ENCODE measurements at places on chromosomes 1 and 21.

- DNase-seq = no peak
Observed at GRCh38 chr21:28704746-28705145, 287.9 kb downstream of the LTN1 start.

DNA sequence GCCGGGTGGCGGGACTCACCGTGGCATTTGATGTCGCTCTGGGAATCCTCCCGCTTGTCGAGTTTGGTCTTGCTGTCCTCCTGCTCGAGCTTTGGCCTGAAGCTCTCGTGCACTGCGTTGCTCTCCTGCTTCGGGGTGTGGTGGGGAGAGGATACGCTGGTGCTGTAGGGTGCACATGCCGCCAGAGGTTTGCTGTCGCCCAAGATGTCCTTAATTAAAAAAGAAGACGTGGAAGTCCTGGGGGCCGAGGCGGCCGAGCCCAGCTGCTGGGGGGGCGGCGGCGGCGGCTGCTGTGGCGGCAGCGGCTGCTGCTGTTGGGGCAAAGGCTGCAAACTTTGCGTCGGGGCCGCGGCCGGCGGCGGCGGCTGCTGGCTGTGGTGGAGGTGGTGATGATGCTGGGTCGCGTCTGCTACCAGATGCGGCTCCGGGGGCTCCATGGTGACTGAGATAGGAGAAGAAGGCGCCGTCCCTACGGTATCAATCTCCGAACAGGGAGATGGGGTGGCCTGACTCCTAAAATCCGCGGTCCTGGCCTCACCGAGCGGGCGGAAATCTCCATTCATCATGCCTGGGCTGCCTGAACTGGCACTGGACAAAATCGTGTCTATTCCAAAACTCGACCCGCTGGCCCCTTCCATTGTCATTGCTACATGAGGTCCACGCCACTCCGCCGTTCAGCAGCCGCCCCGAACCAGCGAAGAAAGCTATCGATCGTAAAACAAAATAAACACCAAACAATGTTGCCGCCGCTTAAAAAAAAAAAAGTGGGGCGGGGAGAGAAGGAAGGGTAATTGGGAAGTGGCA is at the start of gene BARHL2:
Gene BARHL2 (minus strand): TSS at position 751 of the 804 bp plus-strand sequence. CDS start 107 bp downstream, at position 644.
- no peak for DNase-seq

- no peak for DNase-seq
Observed at GRCh38 chr1:217188280-217189237, 442.3 kb downstream of the GPATCH2 start.

- no peak for DNase-seq
Observed at GRCh38 chr1:12167493-12168429, 970 bp downstream of the TNFRSF1B start.

GRCh38 chr1:184388319-184388889 is 1.6 kb downstream of the C1orf21 start:
- DNase-seq = no peak

DNA sequence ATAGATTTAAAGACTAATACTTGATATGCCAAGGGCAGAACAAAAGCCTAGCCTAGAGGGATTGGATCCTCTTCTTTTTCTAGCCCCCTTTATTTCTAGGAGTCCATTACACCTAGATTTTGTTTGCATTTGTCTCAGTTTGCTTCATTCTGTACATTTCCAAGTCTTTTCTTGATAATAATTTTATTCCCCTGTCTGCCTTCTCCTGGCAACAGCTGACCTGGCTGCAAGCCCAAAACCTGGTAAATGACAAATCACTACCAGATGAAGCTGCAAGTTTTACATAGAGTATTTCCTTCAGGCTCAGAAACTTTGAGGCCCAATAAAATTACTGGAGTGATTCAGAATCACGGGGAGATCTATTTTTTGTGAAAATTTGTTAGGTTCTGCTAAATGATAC is 36.5 kb upstream of the LHX8 start:
- DNase-seq = no peak

DNA sequence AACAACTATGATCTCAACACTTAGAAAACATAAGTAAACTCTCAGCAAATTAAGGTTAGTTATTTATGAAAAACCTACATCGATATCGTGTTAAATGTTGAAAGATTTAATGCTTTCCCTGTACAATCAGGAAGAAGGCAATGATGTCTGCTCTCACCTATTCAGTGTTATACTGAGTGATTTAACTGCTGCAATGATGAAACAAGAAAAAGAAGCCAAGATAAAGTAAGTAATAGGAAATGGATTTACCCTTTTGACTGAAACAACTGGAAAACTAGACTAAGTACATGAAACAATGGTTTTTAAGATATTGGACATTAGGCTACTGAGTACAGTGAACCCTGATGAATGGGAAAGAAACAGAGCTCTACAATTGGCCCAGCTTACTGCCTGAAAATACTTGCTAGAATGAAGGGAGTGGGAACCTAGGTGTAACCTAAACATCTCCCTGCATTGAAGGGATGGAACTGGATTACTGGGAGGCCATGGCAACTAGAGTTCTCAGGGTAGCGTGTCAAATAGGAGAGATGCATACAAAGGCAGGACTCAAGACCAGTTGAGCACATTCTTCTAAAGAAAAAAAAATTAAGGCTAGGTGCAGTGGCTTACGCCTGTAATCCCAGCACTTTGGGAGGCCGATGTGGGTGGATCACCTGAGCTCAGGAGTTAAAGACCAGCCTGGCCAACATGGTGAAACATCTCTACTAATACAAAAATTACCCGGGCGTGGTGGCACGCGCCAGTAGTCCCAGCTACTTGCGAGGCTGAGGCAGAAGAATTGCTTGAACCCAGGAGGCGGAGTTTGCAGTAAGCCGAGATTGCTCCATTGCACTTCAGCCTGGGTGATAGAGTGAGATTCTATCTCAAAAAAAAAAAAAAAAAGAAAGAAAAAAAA is 37.3 kb downstream of the SNRPE start:
- no peak for DNase-seq

- DNase-seq = no peak
Observed at GRCh38 chr1:18786149-18786548, 73.3 kb downstream of the TAS1R2 start.

GRCh38 chr1:241090798-241091197 is 266.2 kb downstream of the RGS7 start:
- no peak for DNase-seq

GRCh38 chr1:100988121-100988520 is 37.5 kb downstream of the DPH5 start:
- no peak for DNase-seq

- DNase-seq = no peak
Observed at GRCh38 chr21:44935533-44935927, 4.3 kb upstream of the SLX9 start.

GRCh38 chr1:18556364-18556763 is 74.3 kb upstream of the PAX7 start:
- no peak for DNase-seq
